ENCODE measurements at places on chromosomes 1 and 21.

DNA sequence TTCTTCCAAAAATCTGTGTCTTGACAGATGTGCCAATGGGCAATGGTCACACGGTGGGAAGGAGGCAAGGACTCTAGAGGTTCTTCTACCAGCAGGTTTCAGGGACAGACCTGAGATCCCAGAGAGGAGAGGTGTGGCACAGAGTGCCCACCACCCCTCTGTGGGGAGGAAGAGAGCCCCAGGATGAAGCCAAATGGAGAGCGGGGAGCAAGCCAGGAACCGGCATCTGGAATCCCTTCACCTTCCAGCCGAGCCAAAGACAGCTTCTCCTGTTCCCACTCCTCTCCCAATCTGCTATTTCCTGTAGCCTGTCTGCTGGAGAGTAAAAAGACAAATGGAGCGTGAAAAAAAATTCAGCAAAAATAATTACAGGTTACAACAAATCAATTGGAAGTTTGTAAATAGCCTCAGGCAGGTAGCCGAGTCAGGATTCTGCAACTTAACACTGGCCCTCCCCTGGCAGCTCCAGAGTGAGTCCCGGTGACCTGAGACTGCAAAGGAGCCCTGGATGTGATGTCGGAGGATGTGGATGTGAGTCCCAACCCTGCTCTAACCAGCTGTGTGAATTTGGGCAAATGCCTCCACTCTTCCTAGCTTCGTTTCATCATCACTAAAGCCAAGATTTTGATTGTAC is 45.4 kb upstream of the LRRN2 start:
- no peak for DNase-seq

DNA sequence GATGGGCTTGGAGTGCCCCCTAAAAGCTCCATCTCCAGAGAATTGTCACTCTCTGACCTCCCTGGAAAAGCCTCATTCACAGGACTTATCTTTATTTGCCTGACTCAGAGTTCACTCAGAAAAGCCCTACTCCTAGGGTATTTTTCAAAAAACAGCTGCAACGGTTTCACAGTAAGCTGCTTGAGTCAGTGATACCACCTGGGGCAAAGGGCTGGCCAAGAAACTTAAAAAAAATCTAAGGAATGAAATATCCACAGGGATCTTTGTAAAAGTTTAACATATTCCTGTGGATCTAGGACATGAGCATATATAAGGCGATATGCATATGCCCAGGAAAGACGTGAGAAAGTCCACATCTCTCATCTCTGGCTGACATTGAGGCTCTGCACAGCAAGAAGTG is 33.8 kb upstream of the TSPAN2 start:
- DNase-seq, result no peak

DNA sequence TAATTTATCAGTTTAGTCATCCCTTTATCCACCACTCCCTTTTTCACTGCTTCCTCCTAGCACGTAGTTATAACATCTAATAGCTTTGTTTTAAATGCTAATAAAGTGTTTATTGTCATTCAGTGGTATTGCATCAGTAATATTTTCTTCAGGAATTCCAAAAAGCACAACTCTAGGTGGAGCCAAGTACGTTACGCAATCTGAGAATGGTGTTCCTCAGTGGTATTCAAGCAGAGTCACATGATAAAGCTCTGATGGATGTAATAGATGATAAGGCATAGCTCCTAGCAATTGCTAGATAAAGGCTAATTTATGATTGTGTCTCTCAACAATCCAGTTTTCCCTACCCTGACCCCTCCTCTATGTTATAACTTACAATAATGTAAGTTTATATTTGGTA is 494.6 kb upstream of the ADGRL4 start:
- no peak for DNase-seq

DNA sequence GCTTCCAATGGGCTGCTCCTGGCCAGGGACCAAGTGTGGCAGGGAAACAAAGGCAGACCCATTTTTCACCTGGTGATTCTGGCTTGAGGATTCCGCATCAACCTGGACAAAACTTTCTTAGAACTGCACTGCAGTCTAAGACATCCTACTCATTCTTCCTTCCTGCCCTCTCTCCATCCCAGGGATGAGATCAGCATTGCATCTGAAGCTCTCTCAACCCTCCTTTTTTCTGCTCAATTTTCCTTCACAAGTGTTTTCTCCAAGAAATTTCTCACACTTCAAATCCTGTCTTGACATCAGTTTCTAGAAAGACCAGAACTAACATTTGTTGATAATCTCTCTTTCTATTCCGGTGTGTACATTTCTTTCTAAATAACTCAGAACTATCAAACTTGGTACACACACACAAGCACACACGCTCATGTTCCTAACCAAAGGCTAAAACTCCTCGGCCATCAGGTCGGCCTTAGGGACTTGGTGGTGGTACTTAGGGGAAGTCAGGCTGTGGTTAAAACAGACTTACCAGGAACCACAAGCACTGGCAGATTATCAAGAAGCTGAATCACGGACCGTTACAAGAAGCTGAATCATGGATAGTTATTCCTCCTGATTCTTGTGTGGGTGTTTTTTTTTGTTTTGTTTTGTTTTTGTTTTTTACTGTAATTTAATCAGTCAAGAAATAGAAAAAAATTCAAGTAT is 21.0 kb upstream of the CXADR start:
- DNase-seq, result no peak

- DNase-seq, result no peak
Measured at GRCh38 chr1:150008699-150009098, 1.8 kb downstream of the OTUD7B start.

- no peak for DNase-seq
Measured at GRCh38 chr1:14439015-14439414, 159.5 kb upstream of the KAZN start.

DNA sequence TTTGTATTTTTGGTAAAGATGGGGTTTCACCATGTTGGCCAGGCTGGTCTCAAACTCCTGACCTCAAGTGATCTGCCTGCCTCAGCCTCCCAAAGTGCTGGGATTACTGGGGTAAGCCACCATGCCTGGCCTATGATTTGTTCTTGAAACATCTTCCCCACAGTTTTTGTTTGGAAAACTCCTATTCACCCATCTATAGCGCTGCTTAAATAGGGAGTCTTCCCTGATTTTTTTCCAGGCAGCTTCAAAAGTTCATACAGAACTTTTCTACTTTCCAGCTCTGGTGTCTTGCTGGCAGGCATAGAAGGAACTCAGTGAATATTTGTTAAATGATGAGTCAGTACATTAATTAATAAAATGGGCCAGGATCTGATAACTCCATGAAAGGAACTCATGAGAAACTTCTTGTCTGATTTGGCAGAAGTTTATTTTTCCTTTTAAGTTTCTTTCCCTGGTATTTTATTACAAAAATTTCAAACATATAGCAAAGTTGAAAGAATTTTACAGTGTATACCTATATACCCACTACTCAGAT is 33.0 kb upstream of the TTC22 start:
- DNase-seq, result no peak

GRCh38 chr1:89910780-89911179 is 84.1 kb upstream of the ZNF326 start:
- DNase-seq, result no peak

- no peak for DNase-seq
Measured at GRCh38 chr1:57494530-57495079, 70.7 kb upstream of the DAB1 start.

DNA sequence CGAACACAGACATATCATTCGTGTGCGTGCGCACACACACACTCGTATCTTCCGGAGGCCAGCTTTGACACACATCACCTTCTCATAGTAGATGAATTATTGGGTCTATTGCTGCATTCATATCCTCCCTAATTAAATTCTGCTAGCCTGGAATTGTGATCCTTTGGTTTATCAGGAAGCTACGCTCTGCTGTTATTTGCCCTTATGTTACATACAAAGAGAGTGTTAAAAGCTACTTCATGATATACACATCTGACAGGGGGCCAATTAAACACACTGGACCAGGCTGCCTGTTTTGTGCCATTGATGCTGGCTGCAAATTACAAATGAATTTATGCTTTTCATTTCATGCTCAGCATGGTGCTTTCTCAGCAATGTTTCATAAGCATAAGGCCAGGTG is 252.0 kb downstream of the RHOU start:
- no peak for DNase-seq

DNA sequence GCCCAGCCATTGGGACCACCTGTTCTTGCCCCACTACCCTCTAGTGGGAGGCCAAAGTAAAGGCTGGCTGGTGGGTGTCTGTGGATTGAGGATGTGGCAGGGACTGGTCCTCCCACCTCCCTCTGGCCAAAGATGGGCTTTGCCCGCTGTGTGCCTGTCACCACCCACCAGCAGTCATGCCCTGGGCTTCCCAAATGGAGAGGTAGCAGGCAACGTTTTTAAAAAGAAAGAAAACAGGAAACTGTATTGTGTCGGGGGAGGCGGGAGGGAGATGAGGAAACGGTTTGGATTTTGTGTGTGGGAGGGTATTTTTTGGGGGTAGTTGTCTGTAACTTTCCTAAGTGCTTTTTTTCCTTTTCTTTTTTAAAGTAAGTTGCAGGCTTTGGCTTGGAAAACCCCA is 30.1 kb downstream of the SZRD1 start:
- DNase-seq, result no peak

GRCh38 chr1:164683235-164683634 is 124.3 kb downstream of the PBX1 start:
- no peak for DNase-seq

DNA sequence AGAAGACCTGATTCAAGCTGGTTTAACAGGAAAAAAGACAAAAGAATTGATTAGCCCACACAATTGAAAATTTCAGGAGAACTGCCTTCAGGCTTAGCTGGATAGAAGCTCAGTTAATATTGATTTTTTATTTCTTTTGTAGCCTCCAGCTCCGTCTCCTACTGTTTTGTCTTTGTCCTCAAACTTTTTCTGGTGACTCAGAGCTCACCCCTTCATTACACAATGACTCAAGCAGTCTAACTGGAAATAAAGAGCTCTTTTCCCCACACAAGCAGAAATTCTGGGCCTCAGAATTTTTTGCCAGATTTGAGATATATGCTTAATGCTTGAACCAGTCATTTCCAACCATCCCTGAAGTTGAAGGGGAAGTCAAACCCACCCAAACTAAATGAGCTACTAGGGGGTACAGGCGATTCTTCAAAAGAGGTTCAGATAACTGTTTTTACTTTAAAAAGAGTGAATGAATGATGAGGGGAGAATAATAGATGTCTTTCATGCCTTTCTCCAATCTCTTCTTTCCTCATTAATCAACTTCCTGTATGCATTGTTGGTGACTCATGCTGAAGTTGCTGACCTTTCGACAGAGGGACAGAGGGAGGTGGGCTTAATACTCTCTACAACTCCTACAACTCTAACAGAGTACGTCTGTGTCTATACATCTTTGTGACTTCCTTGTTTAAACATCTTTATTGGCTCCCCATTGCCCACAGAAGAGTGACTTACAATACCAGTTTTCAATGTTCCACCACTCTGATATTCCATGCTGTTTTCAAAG is 6.2 kb upstream of the ACP6 start:
- no peak for DNase-seq

DNA sequence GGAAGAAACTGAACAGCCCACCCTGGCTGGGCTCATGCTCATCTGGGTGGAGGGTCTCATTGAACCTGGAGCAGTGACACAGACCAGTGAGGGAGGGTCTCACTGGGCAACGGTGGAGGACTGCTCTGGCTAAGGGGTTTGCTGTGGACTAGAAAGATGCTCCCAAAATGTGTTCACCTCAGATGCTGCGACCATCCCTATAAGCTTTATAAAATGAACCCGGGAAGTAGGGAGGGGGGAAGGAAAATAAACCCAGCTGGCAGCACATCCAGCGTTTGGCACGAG is 34.5 kb upstream of the LBR start:
- no peak for DNase-seq

DNA sequence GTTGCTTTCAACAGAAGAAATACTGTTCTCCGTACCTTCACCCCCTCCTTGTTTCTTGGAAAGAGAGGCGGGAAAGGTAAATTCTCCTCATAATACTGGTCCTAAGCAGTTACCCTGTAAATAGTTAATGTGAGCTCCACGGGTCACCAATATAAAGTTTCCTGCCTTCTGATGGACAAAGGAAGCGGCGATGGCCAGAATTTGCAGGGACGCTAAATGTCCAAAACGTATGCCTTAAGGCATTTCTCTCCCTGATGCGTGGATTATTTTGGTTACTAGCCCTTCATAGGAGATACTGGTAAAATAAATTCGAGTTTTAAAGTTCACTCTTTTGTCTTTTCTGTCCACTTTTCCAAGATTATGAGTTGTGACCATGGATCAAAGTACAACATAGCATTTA is 898 bp upstream of the PTGS2 start:
- no peak for DNase-seq

- DNase-seq, result no peak
Measured at GRCh38 chr1:222068937-222069336, 327.0 kb upstream of the DUSP10 start.

DNA sequence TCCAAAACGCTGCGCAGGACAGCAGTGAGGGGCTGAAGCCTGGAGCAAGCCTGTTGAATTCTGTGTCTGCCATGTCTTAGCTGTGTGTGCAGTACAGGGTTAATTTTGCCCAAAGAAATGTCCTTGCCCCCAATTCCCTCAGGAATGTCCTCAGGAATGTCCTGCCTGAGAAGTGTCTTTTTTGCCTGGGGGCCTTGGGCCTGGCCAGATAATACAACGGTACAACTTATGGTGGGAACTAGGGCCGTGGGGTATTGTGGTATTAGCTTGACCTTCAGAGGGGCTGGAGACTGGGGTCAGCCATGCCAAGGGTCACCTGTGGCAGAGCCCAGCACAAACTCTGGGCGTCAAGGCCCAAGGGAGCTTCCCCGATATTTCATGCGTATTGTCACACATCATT is 107.7 kb downstream of the AJAP1 start:
- no peak for DNase-seq

GRCh38 chr1:6102532-6102845 is 56.8 kb downstream of the KCNAB2 start:
- DNase-seq, result no peak

DNA sequence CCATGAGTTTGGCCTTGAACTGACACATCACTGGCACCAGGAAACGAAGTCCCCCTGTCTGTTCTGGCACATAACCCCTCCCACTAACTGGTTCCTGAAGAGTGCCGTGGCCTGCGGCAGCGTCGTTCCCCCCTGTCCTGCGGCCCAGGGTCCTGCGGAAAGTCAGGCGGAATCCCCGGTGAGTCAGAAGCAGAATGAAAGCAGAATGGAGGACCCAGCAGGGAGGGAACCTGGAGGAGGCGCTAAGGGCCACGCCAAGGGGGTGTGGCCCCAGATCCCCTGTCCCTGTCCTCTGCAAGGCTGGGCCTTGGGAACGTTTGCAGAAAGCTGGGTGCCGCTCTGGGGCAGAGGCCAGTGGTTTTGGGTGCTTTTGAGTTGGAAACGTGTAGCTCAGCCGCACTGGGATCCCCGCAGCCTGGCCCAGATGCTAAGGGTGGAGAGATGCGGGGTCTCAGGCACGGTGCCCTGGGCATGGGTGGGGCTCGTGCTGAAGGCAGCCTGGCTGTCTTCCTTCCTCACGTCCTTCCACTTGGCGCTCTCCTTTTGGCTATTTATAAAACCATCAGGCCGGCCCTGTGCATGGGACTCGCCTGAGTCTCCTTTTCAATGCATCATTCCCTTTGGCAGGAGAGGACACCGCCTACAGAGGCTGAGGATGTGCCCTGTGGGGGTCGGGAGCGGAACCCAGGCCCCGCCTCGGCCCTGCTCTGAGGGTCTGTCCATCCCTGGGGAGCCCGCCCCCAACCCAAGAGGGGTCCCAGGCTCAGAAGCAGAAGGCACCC is 36.2 kb downstream of the TP73 start:
- DNase-seq, result no peak
